ENCODE measurements at places on chromosomes 11 and 22.

- DNase-seq, result no peak
These were observed 24.3 kb downstream of the RPL27A start for GRCh38 chr11:8706673-8707432.

GRCh38 chr11:86696004-86696403, 23.6 kb upstream of the ME3 start:
- DNase-seq, result peak; percentile 96

DNA sequence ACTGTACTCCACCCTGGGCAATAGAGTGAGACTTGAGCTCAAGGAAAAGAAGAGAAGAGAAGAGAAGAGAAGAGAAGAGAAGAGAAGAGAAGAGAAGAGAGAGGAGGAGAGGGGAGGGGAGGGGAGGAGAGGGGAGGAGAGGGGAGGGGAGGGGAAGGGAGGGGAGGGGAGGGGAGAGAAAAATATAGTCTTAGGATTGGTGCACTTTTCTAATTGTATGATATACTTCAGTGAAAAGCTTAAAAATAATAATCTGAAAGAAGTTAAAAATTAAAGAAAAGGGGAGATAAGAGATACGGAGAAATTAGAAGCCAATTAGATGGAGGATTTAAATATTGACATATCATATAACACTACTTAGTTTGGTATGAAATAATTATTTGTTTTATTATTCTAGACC, 19.3 kb downstream of the OR52A5 start:
- DNase-seq, result no peak

GRCh38 chr11:102874852-102875251, at the start of gene MMP12:
Gene MMP12 (minus strand): TSS chr11:102874982. CDS start chr11:102874937, 45 bp downstream.
- DNase-seq, result no peak

DNA sequence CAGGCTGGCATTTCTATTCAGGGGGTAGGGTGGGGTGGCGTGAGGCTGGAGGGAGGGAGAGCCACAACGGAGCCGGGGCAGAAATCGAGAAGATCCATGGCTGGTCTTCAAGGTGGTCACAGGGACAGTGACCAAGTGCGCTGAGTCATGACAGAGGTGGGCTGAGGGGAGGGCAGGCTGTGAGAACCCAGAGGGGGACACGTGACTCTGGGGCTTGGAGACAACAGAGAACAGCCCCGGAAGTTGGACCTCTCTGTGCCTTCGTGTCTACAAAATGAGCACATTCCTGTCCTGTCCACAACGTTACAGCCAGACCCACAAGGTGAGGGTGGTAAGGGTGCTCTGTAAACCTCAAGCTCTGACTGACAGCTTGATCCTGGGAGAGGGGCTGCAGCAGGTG, 35.1 kb upstream of the ARFGAP3 start:
- no peak for DNase-seq
